Bladder microvascular endothelial cell (primary cell): ENCODE measurements at places on chromosomes 3 and 15. TPM values are rescaled to one million over a fixed set of nuclear protein-coding genes. Genes with fewer than 3 reads are reported as not detected.

Gene MESP2
- not detected in 2 replicates for total RNA-seq

Gene ZKSCAN7
- 1.3 and 1.6 TPM in 2 replicates for total RNA-seq

Gene MORC1
- not detected in 2 replicates for total RNA-seq

Gene BBS4
- 5.0 and 6.9 TPM in 2 replicates for total RNA-seq
